ENCODE measurements at places on chromosomes 1 and 21.

- no peak for DNase-seq
Measured at GRCh38 chr1:19622204-19622603, 21.9 kb upstream of the NBL1 start.

GRCh38 chr1:167627615-167627864 lies 2.5 kb upstream of the RCSD1 start:
- no peak for DNase-seq

DNA sequence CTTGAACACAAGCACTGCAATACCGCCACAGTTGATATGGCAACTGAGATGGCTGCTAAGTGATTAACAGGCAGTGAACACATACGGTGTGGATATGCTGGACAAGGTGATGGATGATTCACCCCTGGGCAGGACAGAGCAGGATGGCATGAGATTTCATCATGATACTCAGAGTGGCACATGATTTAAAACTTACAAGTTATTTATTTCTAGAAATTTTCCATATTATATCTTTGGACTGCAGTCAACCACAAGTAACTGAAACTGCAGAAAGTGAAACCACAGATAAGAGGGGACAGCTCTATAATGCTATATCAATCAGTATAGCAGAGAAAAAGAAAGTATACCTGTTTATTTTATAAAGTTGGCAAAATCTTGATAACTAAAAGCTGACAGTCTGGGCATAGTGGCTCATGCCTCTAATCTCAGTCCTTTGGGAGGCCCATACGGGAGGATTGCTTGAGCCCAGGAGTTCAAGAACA lies 47.9 kb downstream of the PHACTR4 start:
- no peak for DNase-seq

DNA sequence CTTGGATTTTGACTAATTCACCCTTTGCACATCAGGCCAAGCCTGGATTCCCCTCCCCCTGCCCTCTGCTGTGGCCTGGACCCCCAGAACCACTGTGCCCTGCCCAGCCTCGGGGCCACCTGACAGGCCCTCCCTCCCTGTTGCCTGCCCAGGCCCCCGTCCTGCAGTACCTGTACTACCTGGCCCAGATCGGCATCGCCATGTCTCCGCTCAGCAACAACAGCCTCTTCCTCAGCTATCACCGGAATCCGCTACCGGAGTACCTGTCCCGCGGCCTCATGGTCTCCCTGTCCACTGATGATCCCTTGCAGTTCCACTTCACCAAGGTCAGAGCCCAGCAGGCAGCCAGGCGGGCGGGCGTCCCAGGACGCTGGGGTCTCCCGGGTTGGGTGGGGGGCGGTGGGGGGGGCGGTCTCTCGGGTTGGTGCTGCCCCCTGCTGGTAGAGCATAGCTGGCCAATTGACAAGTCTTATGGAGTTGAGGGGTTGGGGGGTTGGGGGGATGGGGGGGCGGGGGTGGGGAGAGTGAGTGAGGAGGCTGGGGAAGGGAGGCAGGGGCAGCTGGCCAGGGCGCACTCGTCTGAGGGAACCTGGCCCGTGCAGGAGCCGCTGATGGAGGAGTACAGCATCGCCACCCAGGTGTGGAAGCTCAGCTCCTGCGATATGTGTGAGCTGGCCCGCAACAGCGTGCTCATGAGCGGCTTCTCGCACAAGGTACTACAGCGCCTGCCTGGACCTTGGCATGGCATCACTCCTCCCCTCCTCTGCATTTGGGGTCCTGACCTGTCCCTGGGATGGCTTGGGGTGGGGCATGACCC lies 10.7 kb downstream of the AMPD2 start:
- no peak for DNase-seq

GRCh38 chr1:167502192-167502551 lies 16.2 kb downstream of the CD247 start:
- DNase-seq, result no peak
